Activated T-cell treated with anti-CD3 and anti-CD28 coated beads for 4 hours (primary cell): ENCODE measurements at places on chromosomes 3 and 15.
A peak's percentile ranks its signal among the peaks of the same experiment; 100 is the strongest.

GRCh38 chr3:149375501-149376196 is 1.8 kb downstream of the TM4SF1 start:
- no peak for DNase-seq

DNA sequence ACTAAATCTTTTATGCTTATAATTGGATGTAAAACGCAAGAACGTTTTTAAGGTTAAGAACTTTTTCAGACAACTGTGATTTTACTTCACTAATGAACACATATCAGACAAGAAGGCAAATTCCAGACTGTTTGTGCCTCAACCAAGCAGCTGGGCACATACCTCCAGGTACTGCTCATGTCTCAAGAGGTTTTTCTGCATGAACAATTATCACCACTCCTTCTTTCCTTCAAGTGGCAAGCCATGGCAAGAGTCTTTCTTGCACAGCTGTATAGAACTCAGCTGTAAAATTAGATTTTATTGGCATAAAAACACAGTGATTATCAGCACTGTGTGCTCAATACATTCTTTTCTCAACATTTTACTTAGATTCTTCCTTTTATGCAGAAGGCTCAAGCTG is 64.3 kb downstream of the FNDC3B start:
- DNase-seq, result no peak

- DNase-seq, result peak; percentile 62
Measured at GRCh38 chr15:40344631-40345120, 3.9 kb upstream of the CCDC9B start.

GRCh38 chr3:194713299-194714136 is 27.8 kb downstream of the FAM43A start:
- DNase-seq, result no peak

- no peak for DNase-seq
Measured at GRCh38 chr3:98971169-98971681, 69.7 kb upstream of the DCBLD2 start.

DNA sequence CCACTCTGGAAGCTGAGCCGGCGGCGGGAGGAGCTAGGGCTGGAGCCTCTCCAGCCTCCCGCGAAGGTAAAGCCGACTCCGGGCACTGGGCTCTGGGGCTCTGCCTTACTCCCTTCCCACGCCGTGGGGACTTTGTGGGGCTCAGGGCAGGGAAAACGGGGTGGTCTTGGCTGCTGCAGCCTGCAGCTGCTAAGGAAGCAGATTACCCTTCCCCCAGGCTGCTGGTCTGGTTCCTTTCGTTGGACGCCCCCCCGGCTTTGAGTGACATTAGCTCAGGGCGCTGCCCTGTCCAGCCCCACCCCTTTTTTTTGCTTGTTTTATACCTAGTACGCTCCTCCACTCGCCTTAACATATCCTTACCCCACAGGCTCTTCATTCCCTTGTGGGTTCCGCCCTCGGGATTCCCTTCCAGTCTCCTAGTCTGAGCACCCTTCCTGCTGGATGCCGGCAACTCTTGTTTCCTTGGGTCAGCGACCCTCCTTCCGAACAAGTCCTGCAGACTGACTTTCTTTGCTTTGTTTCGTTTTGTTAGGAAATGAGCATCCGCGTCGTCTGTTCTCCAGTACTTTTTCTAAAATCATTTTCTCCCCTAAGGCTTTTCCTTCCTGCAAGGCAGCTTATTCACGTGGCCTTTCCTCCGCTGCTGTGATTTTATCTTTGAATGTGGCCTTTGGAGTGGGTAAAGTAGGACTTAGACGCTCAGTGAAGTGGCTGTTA is 551 bp downstream of the DNAJC13 start:
- peak; percentile 22 for DNase-seq

DNA sequence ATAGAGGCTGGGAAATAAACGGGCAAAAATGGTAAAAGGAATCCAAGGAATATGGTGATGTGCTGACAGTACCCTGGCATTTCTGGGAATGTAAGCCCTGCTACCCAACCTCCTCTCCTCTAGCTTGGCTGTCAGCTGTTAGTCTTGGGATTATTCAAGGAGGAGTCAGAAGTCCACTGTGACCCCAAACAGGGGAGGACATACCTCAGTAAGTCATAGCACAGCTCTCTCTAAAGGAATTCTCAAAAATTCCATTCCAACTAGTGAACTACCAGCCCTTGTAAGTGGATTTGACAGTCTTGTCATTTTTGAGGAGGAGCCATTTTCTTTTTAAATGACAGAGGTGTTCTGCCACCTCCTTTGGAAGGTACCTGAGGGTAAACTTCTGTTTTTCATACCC is 207.5 kb downstream of the PDCD6IP start:
- no peak for DNase-seq

DNA sequence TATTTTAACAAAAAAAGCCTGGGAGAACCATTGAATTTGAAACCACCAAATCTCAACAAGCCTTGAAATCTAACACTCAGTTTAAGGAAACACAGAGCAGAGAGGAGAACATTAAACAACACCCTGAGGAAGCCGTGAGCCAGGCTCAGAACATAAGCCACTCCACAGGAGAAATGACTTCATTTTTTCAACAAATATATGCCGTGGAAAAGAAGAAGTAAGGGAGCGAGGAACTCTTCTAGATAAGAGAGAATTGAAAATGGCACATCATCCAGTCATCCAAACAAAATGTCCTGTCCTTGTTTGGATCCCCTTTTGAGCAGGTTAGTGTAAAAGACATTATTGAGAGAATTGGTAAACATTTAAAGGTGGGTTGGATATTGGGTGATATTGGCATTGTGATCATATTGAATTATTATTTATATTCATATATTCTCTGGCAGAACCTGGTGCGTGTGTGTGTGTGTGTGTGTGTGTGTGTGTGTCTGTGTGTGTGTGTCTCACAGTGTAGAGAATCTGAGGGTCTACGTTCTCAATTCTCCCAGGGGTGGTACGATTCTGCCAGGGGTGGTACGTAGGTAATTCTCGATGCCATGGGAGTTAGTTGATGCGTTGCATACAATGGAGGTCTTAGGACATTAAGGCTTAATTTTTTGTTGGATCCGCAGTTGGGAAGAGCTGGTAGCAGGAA is 94.4 kb downstream of the ST6GAL1 start:
- no peak for DNase-seq

- DNase-seq, result no peak
Measured at GRCh38 chr3:125116311-125117080, 60.7 kb upstream of the HEG1 start.

- no peak for DNase-seq
Measured at GRCh38 chr15:100690795-100691158, 88.4 kb downstream of the ASB7 start.

GRCh38 chr3:20846832-20847231 is 660.8 kb upstream of the SGO1 start:
- DNase-seq, result no peak

DNA sequence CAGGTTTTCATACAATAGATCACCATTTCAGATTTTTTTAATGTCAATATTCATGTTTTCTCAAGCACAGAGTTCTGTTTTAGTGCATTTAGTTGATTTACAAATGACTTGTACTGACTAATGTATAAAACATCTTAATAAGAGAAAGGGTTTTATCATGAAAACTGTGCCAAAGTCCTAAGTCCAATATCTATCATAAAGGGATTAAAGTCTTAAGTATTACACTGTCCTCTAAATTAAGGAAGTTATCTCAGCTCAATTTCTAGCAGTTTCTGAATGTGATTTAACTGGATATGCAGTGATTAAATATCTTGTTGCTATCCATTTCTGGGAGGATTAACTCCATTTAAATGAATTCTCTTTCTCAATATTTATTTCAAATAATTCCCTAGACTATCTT is 381.1 kb upstream of the CNTN4 start:
- no peak for DNase-seq

GRCh38 chr3:140898340-140899180 is 43.1 kb upstream of the SLC25A36 start:
- no peak for DNase-seq

GRCh38 chr3:128307029-128307633 is 153.8 kb downstream of the EEFSEC start:
- no peak for DNase-seq

- no peak for DNase-seq
Measured at GRCh38 chr3:173653781-173654180, 256.2 kb downstream of the NLGN1 start.

GRCh38 chr15:75045332-75046015 is 22.1 kb downstream of the PPCDC start:
- DNase-seq, result no peak

GRCh38 chr3:57959423-57960173 is 48.6 kb upstream of the FLNB start:
- DNase-seq, result no peak

DNA sequence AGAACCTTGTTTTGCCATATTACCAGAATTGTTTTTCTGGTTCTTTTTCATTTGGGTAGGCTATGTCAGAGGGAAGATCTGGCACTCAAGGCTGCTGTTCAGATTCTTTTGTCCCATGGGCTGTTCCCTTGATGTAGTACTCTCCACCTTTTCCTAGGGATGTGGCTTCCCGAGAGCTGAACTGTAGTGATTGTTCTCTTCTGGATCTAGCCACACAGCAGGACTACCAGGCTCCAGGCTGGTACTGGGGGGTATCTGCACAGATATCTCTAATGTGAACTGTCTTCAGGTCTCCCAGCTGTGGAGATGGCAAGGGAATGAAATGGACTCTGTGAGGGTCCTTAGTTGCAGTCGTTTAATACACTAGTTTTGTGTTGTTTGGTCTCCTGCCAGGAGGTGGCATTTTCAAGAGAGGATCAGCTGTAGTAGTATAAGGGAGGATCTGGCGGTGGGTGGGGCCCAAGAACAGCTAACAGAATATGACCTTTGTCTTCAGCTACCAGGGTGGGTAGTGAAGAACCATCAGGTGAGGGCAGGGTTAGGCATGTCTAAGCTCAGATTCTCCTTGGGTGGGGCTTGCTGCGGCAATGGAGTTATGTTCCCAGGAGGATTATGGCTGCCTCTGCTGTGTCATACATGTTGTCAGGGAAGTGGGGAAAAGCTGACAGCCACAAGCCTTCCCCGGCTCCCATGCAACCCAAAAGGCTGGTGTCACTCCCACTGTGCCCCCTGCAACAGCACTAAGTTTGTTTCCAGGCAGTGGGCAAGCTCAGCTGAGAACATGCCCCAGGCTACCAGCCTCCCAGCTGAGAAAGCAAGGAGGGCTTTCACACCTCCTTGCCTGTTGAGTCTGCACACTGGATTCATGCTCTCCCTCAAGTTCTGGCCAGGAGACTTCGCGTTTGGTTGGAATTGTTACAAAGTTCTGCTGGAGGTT is 252.5 kb downstream of the ISL2 start:
- DNase-seq, result no peak

GRCh38 chr3:59820352-59820934 is 770.6 kb upstream of the CFAP20DC start:
- DNase-seq, result no peak

- no peak for DNase-seq
Measured at GRCh38 chr3:18098960-18099587, 326.1 kb downstream of the SATB1 start.

DNA sequence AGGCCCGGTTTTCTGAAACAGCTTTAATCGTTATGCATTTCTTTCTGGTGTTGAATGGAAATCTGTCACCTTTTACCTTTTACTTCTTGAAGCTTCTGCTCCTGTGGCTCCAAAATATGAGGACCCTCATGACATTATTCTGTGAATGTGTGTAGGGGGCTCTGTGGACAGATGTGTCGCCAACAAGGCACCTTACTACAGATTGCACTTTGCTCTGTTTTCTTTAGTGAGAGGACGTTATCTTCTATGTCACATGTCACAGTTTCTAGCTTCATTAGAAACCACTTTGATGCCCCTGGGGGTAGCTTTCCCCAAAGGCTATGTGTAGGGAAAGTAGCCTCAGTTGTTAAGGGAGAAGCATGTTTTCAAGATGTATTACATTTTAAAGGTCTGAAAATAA is 195.6 kb downstream of the ZNF621 start:
- DNase-seq, result no peak

DNA sequence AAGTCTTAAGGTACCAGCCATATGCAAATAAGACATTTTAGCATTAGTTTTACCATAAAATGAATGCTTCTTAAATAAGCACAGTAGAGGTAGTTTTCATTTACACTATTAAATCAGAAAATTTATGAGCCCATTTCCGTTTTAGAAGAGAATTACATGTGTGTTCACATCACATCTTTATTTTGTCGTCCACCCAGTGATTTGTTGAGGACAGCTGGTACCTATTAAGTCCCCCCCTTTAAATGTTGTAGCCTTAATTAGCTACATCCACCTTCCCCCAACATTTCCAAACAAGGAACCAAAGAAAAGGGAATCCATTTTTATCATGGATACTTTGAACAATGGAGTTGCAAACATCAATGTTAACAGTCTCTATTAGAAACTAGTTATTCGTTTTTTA is 6.8 kb downstream of the IL17RD start:
- no peak for DNase-seq

- no peak for DNase-seq
Measured at GRCh38 chr15:69561071-69561784, 108.6 kb downstream of the RPLP1 start.

DNA sequence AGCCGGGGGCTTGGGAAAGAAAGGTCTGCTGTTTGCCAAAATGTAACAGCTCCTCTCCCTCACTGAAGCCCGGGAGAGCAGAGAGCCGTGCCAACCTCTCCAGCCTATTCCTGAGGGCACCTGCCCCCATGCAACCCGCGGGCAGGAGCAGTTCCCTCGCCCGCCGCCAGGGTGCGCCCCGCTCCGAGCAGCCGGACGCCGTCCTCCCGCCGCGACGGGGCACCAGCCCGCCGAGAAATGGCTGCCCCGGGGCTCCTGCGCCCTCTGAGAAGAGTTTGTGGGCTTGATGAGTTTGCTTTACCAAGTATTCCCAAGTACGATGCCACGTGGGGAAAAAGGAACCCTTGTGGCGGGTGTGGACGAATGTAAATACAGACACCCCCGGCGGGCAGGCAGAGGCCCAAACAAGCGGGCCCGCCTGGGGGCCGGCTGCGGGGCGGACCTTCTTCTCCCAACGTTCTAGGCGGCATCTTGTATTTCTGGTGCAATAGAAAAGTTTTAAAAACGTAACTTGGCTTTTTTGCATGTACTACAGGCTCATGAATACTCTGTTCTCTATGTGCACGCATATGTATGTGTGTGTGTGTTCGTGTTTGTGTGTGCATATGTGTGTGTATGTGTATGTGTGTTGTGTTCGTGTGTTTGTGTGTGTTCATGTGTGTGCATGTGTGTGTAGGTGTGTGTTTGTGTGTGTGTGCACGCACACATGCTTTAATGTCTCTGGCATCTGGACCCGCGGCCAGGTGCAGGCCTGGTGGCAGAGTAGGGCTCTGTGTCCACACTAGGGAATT is 162.9 kb downstream of the CHSY1 start:
- DNase-seq, result peak; percentile 78

- DNase-seq, result no peak
Measured at GRCh38 chr3:179771797-179772196, 119.0 kb downstream of the USP13 start.

GRCh38 chr3:128416578-128417211 is 50.0 kb downstream of the DNAJB8 start:
- no peak for DNase-seq

DNA sequence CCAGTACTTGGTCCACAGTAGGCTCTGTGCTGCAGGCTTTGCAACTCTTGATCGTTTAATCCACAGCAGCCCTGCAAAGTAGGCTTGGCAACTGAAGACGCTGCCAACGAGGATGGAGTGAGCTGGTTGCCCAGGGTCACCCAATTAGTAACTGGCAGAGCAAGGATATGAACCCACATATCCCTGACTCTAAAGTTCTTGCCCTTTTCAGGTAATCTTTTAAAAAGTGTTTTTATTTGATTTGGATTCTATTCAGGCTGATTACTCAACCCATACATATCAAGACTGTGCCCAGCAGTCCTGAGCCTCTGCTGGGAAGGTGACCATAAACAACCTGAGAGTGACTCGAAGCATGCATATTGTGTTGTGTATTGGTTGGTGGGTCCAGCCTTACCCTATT is 50.3 kb downstream of the PSMD6 start:
- no peak for DNase-seq
